ENCODE measurements at places on chromosomes 5 and 9.

DNA sequence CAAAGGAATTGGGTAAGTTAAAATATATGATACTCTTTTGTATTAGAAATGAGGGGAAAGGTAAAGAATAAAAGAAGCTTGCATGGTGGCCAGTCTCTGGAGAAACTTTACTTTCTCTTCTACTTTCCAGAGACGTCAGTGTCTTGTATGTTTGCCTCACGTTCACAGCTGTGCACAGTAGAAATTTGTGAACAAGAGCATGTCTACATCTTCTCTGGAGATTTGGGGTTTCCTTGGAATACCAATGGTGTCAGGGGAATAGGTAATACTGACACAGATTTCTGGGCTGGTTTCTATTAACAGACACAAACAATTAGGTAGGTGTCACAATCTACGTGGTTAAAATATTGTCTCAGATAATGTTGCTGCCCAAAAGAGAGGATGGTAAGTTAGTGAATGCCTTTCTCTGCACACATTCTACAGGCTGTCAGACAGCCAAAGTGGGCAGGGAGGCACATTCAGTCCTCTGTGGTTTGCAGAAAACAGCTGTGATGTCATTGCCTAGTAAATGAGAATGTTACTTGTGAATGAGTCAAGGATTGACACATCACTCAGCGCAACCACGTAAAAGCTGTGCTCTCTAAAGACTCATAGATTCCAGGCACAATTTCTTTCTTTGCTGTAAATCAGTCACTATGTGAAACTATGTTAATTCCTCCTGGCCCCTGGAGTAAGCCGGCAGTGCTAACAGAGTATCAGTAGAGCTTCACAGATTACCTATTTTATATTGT, 397.1 kb downstream of the MAN2A1 start:
- no peak for DNase-seq

DNA sequence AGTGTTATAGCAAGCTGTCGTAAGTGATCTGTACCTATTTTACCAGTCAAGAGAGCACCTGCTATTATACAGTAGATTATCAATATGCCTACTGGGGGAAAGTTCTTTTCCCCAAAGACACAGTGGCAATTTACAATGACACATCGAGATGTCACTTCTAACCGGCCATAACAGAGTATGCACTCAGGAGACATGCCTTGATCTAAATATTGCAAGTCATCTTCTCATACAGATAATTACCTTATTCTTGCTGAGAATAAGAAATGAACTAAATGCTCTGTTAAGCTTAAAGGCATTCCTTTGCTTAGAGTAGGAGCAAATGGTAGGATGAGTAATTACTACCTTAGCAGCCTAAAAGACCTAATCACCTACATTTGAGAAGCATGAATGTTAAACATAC, 71.6 kb downstream of the PKD2L2 start:
- no peak for DNase-seq

GRCh38 chr5:173411791-173412555, 83.8 kb upstream of the STC2 start:
- DNase-seq, result no peak

- no peak for DNase-seq
These were observed 24.6 kb upstream of the SVEP1 start for GRCh38 chr9:110604171-110604601.

GRCh38 chr5:55327281-55327680, 19.5 kb downstream of the MTREX start:
- no peak for DNase-seq

DNA sequence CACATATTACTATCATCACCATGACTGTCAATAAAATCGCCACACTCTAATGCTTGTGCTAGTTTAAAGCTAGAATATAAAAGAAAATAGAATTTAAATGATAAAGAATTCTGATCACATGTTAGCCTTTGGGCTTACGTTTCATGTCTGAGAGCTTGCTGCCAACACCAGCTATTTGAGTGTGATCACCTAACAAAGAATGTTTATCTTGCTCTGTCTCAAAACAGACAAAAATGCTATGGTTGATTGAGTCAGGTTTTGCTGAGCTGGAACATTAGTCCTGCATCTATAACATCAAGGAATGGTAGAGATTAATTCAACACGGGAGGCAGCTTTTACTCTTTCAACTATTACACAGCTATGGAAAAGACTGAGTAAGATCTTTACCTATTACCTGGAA, 50.7 kb downstream of the MSX2 start:
- no peak for DNase-seq

- DNase-seq, result no peak
These were observed 535.8 kb downstream of the CYLC2 start for GRCh38 chr9:103530934-103531333.

DNA sequence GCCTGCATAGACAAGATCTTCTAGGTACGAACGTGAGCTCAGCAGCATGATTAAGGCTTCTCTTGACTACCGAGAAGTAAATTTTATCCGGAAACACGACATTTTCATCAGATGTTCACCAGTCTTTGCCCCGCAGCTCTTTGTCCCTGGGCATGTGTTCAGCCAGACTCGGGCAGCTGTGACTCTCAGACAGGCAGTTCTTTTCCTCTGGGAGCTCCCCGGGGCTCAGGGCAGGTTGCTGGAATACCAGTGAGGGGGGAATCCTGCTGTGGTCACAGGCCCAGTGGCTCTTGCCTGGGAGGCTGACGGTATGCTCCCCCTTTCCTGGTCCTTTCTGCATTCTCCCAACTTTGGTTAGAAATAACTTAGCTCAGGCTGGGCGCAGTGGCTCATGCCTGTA, 186.1 kb downstream of the GNA14 start:
- no peak for DNase-seq

DNA sequence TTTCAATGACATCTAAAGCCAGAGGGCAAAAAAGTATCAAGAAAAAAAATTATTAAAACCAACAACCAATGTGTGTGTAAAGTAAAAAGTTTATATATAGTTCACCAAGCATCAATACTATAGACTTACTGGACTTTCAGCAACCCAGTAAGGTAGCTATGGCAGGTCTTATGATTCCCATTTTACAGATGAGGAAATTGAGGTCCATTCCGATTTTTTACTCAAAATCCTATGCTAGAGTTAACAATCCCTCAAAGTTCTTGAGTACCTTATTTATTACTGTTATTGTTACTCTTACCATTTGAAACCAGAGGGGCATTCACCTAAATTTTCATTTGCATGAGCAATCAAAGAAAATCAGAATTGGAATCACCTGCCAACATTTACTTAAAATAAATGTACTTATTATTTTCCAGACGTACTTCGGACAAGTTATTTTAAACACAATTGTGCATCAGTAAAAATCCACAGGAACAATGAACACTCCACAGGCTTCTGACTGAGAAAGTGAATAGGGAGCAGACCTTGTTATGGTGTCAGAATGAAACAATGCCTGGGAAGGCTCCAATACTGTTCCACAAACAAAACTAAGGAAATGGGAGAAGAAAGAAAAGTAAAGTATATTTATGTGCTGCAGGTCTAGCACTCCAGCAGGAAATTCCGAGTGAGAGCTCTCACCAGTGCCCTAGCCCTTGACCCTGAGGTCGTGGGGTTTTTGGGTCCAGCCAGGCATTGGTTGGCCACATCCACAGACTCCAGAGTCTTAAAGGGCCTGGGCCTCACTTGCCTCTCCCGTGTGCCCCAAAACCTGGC, 229.9 kb downstream of the PIK3R1 start:
- no peak for DNase-seq

DNA sequence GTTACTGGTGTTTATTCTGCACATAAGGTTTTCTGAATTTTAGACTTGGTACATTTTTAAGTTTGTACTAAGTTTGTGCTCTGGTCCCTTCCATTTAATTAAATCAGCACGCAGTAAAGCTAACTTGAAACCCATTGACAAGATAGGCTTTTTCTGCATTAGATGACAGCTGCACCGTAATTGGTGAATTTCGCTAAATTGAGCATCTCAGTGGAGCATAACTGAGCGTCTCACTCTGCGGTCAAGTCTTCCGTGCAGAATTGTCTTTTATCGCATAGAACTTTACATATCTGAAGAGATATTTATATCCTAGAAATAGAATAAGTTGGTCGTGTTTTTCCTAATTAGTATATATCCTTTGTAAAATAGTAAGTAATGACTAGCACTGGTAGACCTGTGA, 4.1 kb downstream of the SUB1 start:
- DNase-seq, result no peak

DNA sequence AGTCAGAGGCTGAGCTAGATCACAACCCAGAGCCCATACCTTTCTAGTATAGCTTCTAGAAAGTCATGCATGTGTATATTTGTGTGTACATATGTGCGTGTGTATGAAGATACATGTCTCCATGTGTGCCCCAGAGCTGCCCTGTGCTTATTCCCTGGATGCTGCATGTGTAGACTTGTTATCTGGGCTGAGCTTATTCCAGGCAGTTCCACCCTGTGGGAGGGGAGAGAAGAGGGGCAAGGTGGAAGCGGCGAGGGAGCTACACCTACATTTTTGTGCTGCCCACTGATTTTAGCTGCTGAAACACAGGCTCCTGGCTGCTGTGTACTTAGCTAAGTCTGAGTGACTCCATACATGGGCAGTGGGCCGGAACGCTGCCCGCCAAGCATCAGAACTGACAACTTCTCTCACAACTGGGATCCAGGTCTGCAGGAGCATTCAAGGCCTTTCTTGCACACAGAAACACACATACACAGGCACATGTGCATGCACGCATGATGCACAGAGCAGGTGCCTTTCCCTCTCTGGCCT, 38.0 kb upstream of the XPA start:
- DNase-seq, result no peak

GRCh38 chr5:22947921-22948320, 94.8 kb upstream of the CDH12 start:
- no peak for DNase-seq

GRCh38 chr5:170584450-170585058, 80.7 kb downstream of the KCNIP1 start:
- DNase-seq, result no peak

DNA sequence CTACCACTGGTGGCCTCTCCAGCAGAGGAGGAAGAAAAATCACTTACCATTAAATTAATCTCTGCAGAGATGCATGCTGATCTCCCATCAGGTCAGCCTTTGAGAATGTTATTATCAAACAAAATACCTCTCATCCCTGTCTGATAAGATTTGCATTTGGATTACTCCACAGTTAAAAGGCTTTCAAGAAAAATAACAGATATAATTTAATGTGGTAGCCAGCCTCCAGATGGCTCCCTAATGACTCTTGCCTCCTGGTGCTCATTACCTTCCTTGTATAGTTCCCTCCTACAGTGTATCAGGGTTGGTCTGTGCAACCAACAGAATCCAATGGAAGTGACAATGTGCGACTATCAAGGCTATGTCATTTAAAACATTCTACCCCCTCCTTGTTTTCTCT, 63.6 kb upstream of the TNPO1 start:
- DNase-seq, result no peak

- no peak for DNase-seq
These were observed 3.1 kb upstream of the SLC27A6 start for GRCh38 chr5:128962211-128962610.

DNA sequence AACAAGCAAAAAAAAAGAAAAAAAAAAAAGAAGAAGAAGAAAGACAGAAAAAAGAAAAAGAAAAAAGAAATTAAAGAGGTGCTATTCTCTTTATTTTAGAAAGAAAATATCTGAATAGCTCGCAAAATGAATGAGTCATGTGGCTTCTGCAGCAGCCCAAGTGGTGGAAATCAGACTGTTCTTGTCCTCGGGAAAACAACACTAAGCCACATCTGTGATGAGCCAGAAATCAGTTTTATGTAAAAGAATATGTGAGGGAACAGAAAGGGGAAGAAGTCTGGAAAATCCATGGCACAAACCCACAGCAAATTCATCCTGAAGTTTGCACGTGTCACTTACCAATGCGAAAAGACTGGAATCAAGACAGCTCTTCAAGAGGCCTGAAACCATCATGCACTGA, 118.7 kb upstream of the GAS1 start:
- no peak for DNase-seq

DNA sequence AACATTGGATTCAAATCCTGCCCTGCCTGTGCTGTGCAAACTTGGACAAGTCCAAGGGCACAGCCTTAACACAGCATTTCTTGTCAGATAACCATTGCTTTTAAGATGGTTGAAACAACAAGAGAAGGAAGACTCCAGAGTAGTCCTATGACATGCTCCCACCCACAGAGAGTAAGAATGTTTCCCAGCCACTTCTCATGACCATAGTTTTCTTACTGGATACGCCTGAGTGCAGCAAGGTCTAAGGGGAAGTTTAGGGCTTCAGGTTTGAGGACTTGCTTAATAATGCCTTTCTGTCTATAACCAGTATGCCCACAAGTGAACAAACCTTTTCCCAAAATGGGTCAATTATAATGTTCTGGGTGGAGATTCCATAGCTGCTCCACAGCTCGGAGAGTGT, 126.4 kb downstream of the SLF1 start:
- no peak for DNase-seq

- no peak for DNase-seq
These were observed 13.0 kb downstream of the CLPTM1L start for GRCh38 chr5:1331861-1332405.

- no peak for DNase-seq
These were observed 1.3 kb downstream of the SEC16A start for GRCh38 chr9:136481558-136481957.

DNA sequence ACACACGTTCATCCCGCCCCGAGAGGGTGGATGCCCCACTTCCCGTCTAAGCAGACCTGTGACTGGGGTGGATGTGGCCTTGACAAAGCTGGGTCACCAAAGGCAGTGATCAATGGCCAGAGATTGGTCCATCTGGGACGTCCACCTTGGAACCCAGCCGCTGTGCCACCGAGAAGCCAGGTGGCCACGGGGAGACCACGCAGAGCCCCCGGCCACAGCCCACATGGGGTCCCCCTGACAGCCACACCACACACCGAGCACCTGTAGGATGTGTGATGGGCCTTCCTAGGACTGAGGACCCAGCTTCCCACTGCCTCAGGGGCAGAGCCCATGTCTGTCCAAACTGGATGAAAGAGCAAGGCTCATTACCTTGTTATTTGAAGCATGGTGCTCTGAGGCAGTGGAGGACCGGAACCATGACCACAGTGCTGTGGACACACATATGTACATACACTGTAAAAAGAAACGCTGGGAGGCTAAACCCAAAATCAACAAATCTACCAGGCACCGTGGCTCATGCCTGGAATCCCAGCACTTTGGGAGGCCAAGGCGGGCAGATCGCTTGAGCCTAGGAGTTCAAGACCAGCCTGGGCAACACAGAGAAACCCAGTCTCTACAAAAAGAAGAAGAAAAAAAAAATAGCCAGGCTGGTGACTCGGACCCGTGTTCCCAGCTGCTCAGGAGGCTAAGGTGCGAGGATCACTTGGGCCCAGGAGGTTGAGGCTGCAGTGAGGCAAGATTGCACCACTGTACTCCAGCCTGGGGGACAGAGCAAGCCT, 50.1 kb downstream of the MRPL36 start:
- DNase-seq, result no peak

All from NCI-H1930 (cell line).